Activated CD4-positive, alpha-beta memory T cell treated with anti-CD3 and anti-CD28 coated beads, Interleukin-2, amount 10 ng/mL, durations not matched to agents 7 days and 5 days (primary cell): ENCODE measurements at places on chromosomes 4 and X.

- no peak for DNase-seq
Observed at GRCh38 chr4:74105656-74106280, 6.8 kb upstream of the CXCL2 start.

DNA sequence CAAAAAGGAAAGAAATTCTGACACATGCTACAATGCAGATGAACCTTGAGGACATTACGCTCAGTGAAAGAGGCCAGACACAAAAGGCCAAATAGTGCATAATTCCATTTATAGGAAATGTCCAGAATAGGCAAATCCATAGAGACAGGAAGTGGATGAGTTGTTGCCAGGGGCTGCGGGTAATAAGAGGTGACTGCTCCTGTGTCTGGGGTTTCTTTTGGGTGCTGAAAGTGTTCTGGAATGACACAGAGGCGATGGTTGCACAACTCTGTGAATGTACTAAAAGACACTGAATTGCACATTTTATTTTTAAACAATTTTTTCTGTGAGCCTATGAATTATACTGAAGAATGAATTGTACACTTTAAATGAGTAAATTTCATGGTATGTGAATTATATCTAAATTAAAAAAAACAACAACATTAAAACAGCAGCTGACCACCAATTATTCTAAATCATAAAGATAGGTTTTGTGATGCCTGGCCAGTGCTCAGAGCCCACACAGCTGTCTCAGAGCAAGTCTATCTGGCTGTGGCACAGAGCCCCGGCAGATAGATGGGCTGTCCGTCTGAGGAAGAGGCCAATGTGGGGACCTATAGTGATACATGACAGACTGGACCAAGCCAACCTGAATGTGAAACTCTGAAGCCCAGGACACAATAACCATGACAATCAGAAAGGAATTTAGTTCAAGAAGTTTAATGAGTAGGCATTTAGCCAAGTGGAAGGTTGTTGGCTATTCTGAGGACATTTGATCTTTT is 23.5 kb upstream of the IRAK1 start:
- no peak for DNase-seq

- no peak for DNase-seq
Observed at GRCh38 chrX:63128509-63128908, 222.6 kb downstream of the SPIN4 start.

- DNase-seq: no peak
Observed at GRCh38 chr4:124907881-124908280, 195.3 kb upstream of the ANKRD50 start.

DNA sequence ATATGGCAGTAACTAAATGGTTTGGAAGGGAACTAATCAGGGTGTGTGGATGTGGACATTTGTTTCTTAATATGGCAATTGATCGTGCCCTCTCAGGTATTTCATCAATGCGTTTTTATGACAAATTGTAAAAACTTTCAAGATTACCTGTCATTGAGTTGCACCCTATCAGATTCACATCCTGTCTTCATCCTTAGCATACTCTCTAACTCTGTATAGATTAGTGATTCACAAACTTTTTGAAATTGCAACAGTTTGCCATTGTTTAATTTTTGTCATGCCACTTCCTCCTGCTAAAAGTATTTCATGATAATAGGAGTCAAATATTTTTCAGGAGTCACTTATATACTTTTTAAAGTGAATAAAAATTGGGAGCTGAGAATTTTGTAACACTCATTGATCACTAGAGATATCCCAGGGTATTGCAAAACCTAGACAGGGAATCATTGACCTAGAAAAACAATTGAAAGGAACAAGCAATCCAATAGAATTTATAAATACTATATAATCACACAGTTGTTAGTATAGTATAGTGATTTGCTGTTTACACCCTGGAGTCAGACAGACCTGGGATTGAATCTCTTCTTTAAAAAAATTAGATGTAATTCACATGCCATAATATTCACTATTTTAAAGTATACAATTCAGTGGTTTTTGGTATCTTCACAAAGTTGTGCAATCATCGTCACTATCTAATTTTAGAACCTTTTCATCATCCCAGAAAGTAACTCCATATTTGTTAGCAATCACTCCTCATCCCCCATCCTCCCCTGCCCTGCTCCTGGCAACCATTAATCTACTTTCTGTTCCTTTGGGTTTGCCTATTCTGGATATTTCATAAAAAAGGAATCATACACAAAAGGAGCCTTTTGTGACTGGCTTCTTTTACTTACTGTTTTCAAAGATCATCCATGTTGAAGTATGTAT is 8.9 kb downstream of the MID2 start:
- no peak for DNase-seq

GRCh38 chr4:10053635-10054453 is 32.5 kb upstream of the SLC2A9 start:
- no peak for DNase-seq

GRCh38 chrX:87425618-87426017 is 92.0 kb upstream of the KLHL4 start:
- no peak for DNase-seq

- DNase-seq: no peak
Observed at GRCh38 chrX:427812-428725, 41.4 kb upstream of the PPP2R3B start.

- no peak for DNase-seq
Observed at GRCh38 chrX:16920075-16920474, 26.4 kb upstream of the REPS2 start.

GRCh38 chrX:57817302-57817701 is 93.0 kb downstream of the ZXDA start:
- DNase-seq: no peak

DNA sequence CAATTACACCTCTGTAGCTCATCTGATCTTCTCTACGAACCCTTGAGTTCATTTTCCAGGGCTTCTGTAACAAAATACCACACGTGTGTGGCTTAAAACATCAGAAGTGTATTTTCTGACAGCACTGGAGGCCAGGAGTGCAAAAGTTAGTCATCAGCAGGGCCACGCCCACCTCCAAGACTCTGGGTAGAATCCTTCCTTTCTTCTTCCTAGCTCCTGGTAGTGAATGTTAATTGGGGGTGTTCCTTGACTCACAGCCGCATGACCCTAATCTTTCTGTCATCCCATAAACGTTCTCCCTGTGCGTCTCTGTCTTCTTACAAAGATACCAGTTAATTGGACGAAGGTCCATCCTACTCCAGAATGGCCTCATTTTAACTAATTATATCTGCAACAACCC is 115.0 kb downstream of the TRIML1 start:
- DNase-seq: no peak

DNA sequence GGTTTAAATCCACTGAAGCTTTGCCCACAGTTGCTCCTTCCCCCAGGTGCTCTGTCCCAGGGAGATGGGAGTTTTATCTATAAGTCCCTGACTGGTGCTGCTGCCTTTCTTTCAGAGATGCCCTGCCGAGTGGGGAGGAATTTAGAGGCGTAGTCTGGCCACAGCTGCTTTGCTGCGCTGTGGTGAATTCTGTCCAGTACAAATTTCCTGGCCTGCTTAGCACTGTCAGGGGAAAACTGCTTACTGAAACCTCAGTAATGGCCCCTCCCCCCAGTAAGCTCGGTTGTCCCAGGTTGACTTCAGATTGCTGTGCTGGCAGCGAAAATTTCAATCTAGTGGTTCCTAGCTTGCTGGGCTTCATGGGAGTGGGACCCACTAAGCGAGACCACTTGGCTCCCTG is 40.1 kb downstream of the UGT2B17 start:
- DNase-seq: no peak

DNA sequence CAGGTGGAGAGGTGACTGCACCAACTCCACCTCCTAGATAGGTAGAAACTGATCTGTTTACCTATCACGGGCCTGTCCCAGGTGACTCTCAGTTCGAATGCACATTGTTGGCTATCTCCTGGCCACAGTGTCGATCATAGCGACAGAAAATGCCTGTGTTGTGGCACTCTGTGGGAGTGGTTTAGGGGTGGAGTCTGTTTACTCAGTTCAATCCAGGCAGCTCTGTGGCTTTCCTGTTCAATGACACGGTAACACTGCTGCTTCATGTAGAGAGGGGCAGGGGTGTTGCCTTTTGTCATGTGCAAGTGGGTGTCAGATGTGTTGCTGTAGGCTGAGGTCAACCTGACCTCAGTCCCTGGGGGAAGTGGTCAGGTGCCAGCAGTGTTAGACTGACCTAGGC is 1602.4 kb downstream of the TECRL start:
- DNase-seq: no peak
